Stimulated activated CD4-positive, alpha-beta T cell treated with anti-CD3 and anti-CD28 coated beads, Interleukin-15, amount 100 ng/mL, for 1 hour (primary cell): ENCODE measurements at places on chromosomes 7 and 10.

GRCh38 chr7:91263384-91264045 lies 718 bp upstream of the FZD1 start:
- DNase-seq = no peak

DNA sequence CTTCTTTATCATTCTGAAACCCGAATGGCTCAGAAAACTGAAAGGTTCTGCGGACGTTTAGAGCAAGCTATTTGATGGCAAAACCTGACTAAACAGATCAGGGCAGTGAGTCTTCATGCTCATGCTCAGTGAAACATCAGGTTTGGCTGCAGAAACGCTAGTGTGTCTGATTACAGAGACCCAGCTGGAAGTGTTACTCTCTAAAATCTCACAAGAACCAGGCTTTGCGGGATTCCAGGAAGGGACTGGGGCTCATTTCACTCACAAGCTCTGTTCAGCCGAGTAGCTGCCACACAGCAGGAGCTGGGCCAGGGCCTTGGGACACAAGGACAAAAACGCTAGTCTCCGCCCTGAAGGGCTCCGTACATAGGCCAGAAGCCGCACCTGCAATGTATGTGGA lies 2.9 kb downstream of the PITRM1 start:
- DNase-seq = no peak

- no peak for DNase-seq
Observed at GRCh38 chr7:128167791-128168666, 73.0 kb upstream of the LEP start.

DNA sequence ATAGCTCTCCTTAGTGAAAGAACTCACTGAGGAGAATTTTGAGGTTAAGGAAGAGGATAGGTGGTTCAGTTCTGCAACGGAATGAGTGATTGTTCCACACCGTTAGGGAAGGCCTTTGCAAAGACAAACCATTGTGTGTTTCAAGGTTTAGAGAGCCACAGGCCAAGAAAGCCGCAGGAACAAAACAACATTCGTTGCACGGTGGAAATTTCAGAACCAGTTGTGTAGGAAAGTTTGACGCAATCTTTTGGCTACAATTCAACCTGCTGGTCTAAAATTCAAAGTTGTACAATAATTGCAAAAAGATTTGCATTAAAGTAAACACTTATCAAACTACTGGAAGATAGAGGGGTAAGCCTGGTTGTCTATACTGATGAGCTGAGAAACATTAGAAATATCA lies 91.4 kb downstream of the FAM107B start:
- no peak for DNase-seq

DNA sequence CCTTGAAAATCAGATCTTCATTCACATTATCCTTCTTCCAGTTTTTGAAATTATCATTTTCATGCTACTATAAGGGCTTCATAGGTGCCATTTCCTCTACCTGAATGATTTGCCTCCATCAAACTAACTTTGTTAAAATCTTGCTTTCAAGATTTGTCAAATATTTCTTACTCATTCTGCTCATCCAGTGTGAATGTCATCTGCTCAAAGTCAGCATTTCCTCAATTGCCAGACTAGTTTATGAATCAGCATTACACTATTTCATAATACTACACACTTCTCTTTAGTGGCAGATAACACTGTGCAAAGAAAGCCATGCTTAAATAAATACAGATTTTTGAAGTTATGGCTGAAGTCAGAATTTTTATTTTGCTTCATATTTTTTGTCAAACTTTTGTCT lies 21.3 kb upstream of the LIPF start:
- no peak for DNase-seq

- DNase-seq = no peak
Observed at GRCh38 chr10:86310291-86310690, 56.3 kb downstream of the GRID1 start.

- no peak for DNase-seq
Observed at GRCh38 chr7:135761751-135762488, 13.3 kb upstream of the FAM180A start.

- no peak for DNase-seq
Observed at GRCh38 chr10:6114299-6114698, 25.5 kb downstream of the RBM17 start.

DNA sequence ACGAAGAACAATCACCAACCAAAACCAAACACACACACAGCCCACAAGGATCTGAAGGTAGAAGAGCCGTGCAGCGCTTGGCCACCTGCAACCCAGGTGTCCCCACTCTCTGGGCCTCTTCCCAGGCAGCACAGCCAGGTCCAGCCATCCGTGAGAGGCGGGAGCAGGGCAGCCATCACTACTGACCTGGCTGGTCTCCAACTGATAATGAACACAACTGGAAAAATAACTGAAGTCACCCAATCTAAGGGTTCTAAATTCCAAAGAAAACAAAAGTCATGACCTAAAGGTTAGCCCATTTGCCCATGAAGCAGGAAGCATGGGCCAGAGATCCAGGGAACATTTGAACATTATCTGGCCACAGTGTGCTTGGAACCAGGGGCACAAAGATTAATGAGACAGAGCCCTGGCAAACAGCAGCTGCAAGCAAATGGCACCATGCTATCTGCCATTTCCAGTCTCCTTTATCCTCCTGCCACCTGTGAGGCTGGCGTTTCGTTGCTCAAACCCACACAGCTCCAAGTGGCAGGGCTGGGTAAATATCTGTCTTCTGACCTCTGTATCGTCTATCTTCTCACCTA lies 207.9 kb downstream of the TNS3 start:
- DNase-seq = no peak

DNA sequence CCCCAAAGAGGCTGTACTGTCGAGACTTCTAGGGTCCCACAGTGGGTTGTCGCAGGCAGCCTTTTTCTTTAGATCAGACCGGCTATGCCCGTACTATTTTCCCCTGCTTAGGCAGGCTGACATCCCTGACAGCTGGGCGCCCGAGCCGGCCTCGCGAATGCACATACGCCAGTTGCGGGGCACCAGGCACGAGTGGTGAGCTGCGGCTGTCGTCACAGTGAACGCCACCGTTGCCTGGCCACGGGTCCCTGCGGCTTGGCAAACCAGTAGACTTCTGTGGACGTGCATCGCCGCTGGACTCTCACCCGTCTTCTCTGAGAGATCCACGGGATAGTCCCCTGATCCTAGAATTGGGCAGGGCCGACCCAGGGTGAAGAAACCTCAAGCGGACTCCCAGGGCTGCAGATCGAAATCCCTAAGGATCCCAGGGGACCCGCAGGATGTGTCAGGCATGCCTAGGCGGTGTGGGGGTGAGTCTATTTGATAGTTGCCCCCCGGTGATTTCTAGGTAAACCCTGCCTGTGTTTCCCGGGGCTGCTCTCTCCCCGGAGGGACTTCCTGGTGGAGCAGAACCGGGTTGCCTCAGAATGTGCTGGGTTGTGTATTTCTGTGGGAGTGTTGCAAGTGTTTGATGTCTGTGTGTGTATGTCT lies 33.0 kb upstream of the ZNF273 start:
- no peak for DNase-seq

DNA sequence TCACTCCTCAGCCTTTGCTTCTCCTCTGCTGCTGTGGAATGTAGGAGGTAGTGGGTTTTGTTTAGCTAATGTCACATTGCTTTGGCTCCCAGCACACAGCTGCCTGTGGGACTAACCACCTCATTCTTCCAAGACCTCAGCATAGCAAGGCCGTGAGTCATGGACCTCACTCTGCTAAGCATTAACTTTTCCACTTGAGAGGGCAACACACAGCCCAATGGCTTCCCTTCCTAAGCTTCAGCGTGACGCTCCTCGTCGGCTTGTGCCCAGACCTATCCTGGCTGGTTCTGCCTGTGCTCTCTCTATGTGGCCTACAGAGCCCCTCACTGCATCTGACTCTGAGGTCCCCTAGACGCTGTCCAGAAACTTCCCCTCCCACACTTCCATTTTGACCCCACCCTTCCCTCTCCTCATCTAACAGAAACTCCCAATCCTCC lies 23.3 kb downstream of the MYOF start:
- no peak for DNase-seq

GRCh38 chr10:30041196-30042105 lies 17.9 kb downstream of the JCAD start:
- DNase-seq = no peak

DNA sequence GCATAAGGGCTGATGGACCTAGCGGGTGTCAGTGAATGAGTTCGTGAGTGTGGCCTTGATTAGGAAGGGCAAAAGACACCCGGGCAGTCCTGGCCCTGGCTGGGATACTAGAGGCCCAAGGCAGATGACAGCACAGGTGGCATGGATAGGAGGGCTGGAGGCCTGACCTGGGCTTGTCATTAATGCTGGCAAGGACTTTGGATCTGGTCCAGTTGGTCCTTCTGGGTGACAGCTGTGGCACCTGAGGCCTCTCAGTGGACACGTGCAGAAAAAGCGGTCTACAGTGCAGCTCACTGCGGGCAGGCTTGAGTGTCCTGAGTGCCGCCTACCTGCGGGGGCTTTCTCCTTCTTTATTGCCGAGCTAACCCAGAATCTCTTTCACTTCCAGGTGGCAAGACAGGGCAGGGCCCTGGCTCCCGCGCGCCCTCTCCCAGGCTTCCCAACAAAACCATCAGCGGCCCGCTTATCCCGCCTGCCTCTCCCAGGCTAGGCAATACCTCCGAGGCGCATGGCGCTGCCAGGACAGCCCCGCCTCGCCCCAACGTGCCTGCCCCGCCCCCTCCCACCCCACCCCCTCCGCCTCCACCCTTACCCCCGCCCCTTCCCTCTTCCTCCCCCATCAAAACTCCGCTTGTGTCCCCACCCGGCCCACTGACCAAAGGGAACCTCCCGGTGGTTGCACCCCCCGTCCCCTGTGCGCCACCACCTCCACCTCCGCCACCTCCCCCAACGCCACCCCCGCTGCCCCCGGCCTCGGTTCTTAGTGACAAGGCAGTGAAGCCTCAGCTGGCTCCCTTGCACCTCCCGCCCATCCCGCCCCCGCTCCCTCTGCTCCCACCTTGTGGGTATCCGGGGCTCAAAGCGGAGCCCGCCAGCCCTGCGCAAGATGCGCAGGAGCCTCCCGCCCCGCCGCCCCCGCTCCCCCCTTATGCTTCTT lies 77.4 kb downstream of the WIPF3 start:
- no peak for DNase-seq

DNA sequence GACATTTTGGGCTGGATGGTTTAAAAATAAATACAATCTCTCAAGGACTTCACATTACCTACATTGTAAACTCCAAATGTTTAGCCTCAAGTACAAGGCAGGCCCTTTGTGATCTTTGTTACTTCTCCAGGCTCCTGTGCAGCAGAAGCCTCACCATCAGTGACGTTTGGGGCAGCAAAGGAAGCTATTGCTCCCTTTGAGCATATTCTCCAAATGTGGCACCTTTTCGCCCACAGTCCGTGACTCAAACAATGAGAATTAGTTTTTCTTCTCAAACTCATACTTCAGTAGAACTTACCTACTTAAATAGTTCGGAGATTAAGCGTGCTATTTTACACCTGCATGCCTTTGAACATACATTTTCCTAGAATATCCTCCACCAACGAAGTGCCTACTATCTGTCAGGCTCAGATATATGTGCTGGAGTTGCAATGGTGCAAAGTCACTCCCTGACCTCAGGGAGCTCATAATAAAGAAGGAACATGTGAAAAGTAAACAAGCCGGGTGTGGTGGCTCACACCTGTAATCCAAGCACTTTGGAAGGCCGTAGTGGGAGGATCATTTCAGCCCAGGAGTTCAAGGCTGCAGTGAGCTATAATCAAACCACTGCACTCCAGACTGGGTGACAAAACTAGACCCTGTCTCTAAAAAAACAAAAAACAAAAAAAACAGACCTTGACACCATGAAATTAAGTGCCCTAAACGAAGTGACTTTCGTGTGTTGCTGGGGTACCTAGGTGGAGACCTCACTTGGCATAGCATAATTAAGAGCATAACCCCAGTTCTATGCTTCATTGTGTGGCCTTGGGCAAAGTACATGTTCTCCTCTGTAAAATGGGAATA lies 1.2 kb upstream of the ABCF2 start:
- DNase-seq = no peak

DNA sequence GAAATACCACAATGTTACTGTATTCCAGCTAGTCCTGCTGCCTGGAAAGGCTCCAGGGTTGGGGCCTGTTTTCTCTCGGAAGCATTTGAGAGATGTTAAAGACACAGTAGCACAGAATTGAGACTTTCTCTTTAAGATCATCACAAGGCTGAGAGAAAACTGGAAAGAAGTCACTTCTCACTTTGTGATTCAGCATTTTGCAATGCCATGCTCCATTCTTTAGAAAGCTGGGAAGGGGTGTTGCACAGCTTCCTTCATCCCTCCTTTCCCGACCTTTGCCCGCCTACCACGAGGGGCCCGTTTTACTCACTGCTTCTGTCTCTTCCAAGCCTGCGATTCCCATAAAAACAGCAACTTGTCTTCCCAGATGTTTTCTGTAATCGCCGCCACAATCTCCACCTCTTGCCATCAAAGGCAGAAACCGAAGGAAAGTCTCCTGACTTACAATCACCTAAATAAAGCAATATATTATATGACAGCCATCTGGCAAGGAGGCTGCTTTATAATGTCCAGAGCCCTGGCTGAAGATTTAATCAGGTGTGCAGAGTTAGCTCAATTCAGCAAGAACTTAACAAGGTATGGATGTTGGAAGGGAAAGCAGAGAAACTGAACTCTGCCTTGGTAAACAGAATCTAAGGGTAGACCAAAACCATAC lies 18.9 kb downstream of the NOD1 start:
- DNase-seq = no peak

GRCh38 chr10:109474261-109474660 lies 449.1 kb downstream of the XPNPEP1 start:
- no peak for DNase-seq

DNA sequence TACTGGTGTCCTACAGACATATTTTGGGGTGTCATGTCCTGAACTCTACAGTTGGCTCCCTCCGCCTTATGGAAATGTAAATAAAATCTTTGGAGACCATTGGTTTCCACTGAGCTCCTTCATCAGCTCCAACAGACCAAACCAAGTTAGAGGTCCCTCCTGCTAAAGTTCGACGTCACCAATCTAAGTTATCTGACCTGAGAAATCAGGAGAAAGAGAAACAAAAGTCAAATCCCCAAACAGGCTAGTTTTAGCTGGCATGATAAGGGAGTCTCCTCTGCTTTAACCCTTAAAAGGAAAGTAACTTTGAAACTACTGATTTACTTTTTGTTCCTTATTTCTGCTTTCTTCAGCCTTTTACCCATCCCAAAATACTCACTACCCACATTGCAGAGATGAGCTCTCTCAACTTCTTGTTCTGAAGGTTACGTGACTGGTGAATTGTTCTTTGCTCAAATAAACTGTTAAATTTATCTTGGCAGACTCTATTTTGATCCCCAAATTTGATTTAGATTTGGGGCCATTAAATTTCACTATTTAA lies 39.9 kb downstream of the AVL9 start:
- DNase-seq = no peak

GRCh38 chr10:15451137-15452094 lies 80.3 kb upstream of the FAM171A1 start:
- DNase-seq = no peak

DNA sequence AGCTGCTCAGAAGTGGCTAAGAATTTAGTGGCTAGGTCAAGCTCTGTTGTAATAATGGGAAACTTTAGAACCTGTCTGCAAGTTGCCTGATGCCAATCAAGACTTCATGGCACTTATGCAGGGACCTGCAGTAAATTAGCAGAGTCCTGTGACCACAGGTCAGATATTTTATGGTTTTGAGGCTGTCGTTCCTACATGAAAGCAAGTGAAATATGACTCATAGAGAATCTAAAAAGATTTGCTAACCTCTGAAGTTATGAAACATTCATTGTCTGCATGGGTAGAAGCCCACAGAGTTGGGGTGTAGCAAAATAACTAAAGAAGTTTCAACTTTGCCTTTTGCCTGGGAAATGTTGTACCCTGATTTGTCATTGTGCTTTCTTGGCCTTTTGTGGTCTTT lies 32.3 kb downstream of the SLC39A12 start:
- no peak for DNase-seq
